ENCODE measurements at places on chromosomes 13 and 19. TPM values are rescaled to one million over a fixed set of nuclear protein-coding genes. Genes with fewer than 3 reads are reported as not detected.

GRCh38 chr13:89401264-89401675 lies 1730.1 kb downstream of the SLITRK5 start:
- no peak for DNase-seq

DNA sequence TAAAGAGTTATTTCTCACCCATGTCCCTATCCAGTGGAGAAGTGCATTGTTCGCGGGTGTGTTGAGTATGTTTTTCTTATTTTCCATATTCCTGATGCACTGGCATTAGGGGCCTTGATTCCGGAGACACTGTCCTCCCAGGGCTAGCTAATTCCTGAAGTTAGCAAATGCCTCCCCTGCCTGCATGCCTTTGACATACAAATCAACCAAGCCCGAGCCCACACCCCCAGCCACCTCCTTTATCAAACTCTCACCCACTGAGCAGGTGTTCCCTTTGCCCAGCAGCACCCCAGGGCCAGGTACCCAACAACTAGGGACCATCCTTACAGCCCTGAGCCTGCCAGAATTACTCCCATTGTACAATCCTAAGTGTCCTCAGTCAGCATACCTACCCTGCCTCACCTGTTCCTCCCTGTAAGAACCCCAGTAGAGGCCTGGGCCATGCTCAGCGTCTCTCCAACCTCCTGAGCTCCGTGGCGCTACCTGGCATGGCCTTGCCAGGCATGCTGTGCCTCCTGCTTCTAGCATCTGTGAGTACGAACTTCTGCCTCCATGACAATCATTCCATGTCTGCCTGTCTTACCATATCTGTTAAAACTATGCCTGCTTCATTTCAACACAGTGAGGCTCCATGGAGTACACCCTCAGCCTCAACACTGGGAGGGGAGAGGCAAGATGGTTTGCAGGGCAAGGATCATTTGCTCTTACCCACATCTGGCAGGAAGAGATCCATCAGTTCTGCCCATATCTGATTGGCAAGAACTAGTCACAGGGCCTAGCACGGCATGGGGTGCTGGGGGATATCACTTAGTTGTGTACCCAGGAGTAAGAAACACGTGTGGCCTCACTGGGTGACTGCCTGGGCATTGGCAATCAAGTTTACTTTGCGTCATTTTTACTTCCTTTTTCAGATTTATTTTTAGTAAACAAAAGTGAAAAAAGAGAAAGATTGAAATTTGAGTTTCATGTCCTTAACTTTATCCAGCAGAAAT lies 203.9 kb downstream of the SHISA2 start:
- DNase-seq = no peak

GRCh38 chr13:44678197-44678596 lies 102.1 kb upstream of the TSC22D1 start:
- no peak for DNase-seq

- DNase-seq = no peak
Observed at GRCh38 chr13:95713651-95714050, 36.7 kb downstream of the DNAJC3 start.

Gene C2CD4C
- 0.94 TPM for total RNA-seq

Gene NLRP5
- not detected for total RNA-seq

Gene SKA3
- total RNA-seq = 0.28 TPM
